NCI-H510A (cell line): ENCODE measurements at places on chromosomes 4 and X.

DNA sequence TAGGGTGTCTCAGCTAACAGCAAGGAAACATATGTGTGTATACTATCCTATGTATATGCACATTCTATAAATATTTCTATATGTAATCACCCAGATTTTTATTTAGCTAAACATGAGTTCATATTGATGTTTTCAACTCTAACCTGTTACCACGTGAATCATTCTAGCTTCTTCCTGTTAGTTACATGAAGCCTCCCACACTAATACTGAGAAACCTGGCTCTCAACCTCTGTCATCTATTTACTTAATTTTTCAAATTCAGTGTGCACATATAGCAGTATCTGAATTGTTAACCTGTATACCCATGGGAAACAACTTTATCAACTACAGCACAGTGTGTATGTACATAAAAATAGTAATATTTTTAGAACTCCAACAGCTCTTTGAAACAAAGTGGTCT, 57.3 kb downstream of the KLF8 start:
- no peak for DNase-seq

- no peak for DNase-seq
Measured at GRCh38 chr4:2280531-2281300, 18.8 kb upstream of the MXD4 start.

GRCh38 chr4:14726877-14727361, 275.4 kb upstream of the CPEB2 start:
- DNase-seq: peak; percentile 19

DNA sequence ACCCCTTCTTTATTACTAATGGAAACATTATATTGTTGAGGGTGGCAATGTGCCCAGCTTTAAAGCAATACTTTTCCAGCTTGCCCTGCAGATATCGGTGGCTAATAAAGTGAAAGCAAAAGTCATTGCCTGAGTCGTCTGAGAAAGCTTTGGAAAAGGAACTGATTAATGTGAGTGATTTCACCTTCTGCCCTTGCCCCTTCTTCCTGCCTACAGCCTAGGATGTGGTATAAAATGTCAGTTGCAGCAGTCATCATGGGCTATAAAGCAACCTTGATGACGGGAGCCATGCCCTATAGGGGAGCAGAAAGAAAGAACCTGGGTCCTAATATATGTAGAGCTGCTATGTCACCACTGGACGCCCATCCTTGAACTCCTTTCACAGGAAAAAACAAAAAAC, 132.4 kb upstream of the USP9X start:
- no peak for DNase-seq

- no peak for DNase-seq
Measured at GRCh38 chr4:129929052-129929451, 833.1 kb downstream of the C4orf33 start.

- no peak for DNase-seq
Measured at GRCh38 chr4:182678590-182678989, 238.6 kb downstream of the DCTD start.

DNA sequence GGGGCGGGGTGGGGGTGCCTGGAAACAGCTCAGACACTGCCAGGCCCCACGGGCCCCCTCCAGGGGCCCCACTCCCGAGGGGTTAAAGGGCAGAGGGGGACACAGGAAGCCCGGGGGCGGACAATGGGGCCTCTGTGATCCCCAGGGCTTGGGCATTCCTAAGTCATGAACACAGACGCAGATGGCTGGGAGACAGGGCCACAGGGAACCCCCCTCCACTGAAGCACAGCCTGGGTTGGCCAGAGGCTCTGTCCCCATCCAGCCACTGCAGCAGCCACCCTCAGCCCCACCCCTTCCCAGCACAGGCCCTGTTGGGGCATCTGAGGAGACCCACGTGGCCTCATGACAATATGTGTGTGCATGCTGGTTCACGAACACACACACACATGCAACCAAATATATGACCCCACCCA, 3.9 kb downstream of the L1CAM start:
- no peak for DNase-seq
